ENCODE measurements at places on chromosomes 6 and 20. TPM values are rescaled to one million over a fixed set of nuclear protein-coding genes. Genes with fewer than 3 reads are reported as not detected.

The ENPP4 gene
- 2.6 TPM for total RNA-seq

The SLC22A7 gene
- total RNA-seq: not detected

The HLA-DOB gene
- total RNA-seq: not detected

The KHDC3L gene
- not detected for total RNA-seq

The TPD52L1 gene
- total RNA-seq: 5.6 TPM

The FERMT1 gene
- total RNA-seq: 1.3 TPM

The ADIG gene
- total RNA-seq: not detected

The DDAH2 gene
- total RNA-seq: 108 TPM

The DEFB124 gene
- not detected for total RNA-seq

The DLL1 gene
- total RNA-seq: 1.8 TPM

The OLIG3 gene
- total RNA-seq: not detected

The SLC22A3 gene
- total RNA-seq: 13.5 TPM

The DYNLT2 gene
- total RNA-seq: 0.45 TPM

The SPAG4 gene
- total RNA-seq: 17.3 TPM

The FOXF2 gene
- total RNA-seq: 0.08 TPM

The PARD6B gene
- total RNA-seq: 0.23 TPM

The PLAGL1 gene
- total RNA-seq: 12.6 TPM

The EPB41L1 gene
- 14.1 TPM for total RNA-seq
